ENCODE measurements at places on chromosomes 7 and 10.

GRCh38 chr7:15593382-15593781 is 31.6 kb upstream of the AGMO start:
- no peak for DNase-seq

DNA sequence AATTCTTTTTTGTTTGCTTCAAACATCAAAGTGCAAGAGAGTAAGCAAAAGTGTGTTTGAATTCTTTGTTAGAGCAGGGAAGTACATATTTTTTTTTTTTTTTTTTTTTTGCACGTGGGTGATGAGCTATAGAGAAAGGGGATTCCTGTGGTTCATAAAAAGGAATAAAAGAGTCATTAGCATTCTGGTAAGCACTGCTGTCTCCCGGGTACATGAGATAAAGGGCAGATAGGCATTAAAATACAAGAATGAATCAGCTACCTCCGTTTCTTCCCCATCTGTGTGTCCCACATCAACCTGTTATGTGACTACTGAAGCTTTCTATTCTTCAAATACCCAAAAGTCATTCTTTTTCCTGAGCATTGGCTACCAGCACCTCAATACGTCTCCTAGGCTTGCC is 102.4 kb upstream of the SEMA3D start:
- DNase-seq, result no peak

DNA sequence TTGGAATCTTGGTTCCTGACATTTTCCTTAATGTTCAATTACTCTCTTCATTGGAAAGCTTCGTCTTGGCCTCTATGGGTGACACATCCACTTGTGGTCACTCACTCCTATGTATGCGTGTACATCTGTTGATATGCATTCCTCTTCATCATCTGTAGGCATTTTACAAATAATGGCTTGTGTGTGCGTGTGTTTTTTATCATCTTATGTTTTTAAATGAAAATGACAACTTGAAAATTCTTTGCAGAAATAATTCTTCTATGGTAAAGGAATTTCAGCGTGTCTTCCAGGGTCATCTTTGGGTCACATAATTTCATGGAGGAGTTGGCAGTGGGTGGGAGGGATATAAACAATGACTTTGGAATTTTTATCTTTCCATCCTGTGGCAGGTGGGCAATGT is 925.1 kb downstream of the LRMDA start:
- no peak for DNase-seq

DNA sequence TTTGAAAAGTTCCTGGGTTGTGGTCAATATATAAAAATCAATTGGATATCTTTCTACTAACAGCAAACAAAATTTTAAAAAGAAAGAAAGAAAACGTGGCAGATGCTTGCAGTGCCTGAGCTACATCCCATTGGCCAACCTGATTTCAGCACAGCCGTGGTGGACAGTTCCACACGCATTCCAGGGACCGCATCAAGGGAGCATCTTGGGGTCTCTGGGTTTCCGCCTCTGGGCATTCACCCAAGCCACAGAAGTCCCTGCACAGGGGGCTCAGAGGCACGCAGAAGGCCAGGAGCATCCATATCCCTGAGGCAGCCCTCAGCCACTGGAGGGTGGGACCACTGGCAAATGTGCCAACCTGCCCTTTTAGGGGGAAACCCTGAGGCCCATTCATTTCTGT is 254.5 kb upstream of the RNF32 start:
- DNase-seq, result no peak

All from activated T-helper 1 cell treated with anti-CD3 and anti-CD28 coated beads, Interleukin-2, amount 50 U/mL, for 16 hours (primary cell).